ENCODE measurements at places on chromosomes 13 and 19. TPM values are rescaled to one million over a fixed set of nuclear protein-coding genes. Genes with fewer than 3 reads are reported as not detected.
A peak's percentile ranks its signal among the peaks of the same experiment; 100 is the strongest.

DNA sequence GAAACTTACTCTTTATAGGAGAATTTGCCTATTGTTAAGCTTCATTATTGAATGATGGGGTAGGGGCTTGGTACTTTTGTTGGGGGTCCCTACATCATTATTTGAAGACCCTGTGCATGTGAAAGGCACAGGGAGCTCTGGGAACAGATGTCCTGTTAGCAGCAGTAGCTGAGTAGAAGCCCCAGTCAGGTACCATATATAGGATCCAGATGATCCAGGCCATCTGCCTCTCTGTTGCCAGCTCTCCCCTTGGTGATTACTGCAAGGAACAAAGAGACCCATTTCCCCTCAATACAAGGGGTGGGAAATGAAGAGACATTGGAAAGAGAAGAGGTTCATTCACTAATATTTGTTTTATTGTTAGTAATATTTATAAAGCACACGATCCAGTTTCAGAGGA is 4.4 kb upstream of the MTMR6 start:
- H3K4me1 ChIP-seq = peaks cover 4% of the 10 kb centered on the region
- no peak overlapping the region for H3K4me3 ChIP-seq
- no peak overlapping the region for H3K27ac ChIP-seq
- no peak for DNase-seq
- H3K36me3 ChIP-seq = no peaks in the 10 kb centered on the region

- H3K27me3 ChIP-seq = no peaks in the 10 kb centered on the region
- H3K4me1 ChIP-seq = no peaks in the 10 kb centered on the region
- no peak overlapping the region for H3K4me3 ChIP-seq
- no peak for DNase-seq
Observed at GRCh38 chr19:9043524-9043923, 33.3 kb upstream of the MUC16 start.

DNA sequence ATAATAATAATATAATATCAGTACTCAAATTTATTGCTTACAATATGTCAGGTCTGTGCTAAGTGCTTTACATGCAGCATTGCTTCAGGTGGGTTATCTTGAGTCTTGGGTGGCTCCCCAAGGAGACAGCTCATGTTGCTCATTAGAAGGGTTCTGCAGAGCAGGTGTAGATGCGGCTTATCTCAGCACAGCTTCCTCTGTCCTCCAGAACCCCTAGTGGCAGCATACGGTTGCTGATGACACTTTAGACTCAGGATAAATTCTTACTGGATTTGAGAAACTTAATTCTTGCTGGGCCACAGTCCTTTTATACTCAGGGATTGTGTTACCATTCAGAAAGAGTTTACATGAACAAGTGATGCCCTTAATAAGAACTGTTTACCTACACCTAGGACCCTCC is 8.9 kb downstream of the COG3 start:
- no peaks in the 10 kb centered on the region for H3K27me3 ChIP-seq
- H3K4me3 ChIP-seq = no peak overlapping the region
- no peaks in the 10 kb centered on the region for H3K4me1 ChIP-seq

GRCh38 chr13:24093047-24093446 is 67.5 kb upstream of the SPATA13 start:
- H3K36me3 ChIP-seq = no peaks in the 10 kb centered on the region
- H3K27me3 ChIP-seq = no peaks in the 10 kb centered on the region
- no peaks in the 10 kb centered on the region for H3K4me1 ChIP-seq
- no peak overlapping the region for H3K4me3 ChIP-seq
- H3K27ac ChIP-seq = no peak overlapping the region

DNA sequence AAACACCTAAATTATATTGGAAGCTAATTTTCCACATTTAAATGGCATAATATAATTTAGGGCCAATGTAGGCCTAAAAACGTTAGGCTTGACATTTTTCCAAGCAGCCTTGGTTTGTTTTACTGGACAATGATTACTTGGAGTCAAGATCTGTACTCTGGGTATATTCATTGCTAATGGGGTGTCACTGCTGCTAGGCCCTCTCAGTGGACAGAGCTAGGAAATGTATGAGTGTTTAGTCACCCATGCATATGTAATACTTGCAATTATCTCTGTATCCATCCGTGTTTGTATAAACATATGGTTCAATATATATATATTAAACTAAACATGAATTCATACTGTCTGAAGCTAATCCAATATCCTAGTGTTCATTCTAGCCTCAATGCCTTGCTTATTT is 598.1 kb downstream of the DCT start:
- no peaks in the 10 kb centered on the region for H3K36me3 ChIP-seq
- no peak for DNase-seq
- H3K4me3 ChIP-seq = no peak overlapping the region
- H3K27ac ChIP-seq = no peak overlapping the region
- H3K27me3 ChIP-seq = no peaks in the 10 kb centered on the region

GRCh38 chr19:33358408-33358807 is 15.1 kb upstream of the CEBPG start:
- no peak overlapping the region for H3K4me3 ChIP-seq
- H3K27me3 ChIP-seq = no peaks in the 10 kb centered on the region
- H3K27ac ChIP-seq = peak overlapping the region; percentile 36
- no peaks in the 10 kb centered on the region for H3K36me3 ChIP-seq

DNA sequence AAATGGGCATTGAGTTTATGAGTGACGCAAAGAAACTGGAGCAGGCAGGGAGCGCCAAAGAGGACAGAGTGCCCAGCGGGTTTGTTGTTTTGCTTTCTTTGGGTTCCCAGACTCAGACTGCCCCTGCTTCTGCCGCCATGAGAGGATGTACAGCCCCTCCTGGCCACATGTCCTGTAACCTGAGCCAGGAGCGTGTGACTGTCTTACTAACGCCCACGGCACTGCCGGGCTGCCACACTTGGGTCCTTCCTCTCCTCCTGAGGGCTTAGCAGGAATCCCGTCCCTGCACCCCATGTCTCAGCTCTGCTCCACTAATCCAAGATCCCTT is 80.5 kb downstream of the GPR12 start:
- H3K36me3 ChIP-seq = no peaks in the 10 kb centered on the region
- H3K27me3 ChIP-seq = no peaks in the 10 kb centered on the region
- peaks cover 12% of the 10 kb centered on the region for H3K4me1 ChIP-seq
- H3K4me3 ChIP-seq = peak overlapping the region; percentile 31

DNA sequence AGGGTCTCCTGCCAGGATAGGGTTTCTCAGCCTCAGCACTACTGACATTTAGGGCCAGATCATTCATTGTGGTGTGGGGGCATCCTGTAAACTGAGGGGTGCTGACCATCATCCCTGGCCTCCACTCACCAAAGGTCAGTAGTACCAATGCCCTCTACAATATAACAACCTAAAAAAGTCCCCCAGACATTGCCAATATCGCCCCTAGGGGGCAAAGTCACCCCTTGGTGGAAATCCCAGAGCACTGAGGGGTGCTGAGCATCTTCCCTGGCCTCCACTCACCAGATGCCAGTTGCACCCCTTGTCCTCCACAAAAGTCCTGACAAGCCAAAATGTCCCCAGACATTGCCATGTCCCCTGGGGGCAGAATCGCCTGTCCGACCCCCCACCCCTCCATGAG is 21.6 kb downstream of the CPAMD8 start:
- no peaks in the 10 kb centered on the region for H3K36me3 ChIP-seq
- no peak for DNase-seq
- H3K27ac ChIP-seq = no peak overlapping the region
- no peaks in the 10 kb centered on the region for H3K4me1 ChIP-seq

- no peak overlapping the region for H3K27ac ChIP-seq
- peaks cover 6% of the 10 kb centered on the region for H3K27me3 ChIP-seq
- DNase-seq = no peak
- no peak overlapping the region for H3K4me3 ChIP-seq
- no peaks in the 10 kb centered on the region for H3K36me3 ChIP-seq
Observed at GRCh38 chr19:50324331-50324730, 4.8 kb downstream of the KCNC3 start.

- no peak for DNase-seq
- no peaks in the 10 kb centered on the region for H3K36me3 ChIP-seq
- H3K4me3 ChIP-seq = no peak overlapping the region
- H3K27ac ChIP-seq = no peak overlapping the region
Observed at GRCh38 chr19:36265856-36266374, 51.0 kb downstream of the ZNF146 start.

DNA sequence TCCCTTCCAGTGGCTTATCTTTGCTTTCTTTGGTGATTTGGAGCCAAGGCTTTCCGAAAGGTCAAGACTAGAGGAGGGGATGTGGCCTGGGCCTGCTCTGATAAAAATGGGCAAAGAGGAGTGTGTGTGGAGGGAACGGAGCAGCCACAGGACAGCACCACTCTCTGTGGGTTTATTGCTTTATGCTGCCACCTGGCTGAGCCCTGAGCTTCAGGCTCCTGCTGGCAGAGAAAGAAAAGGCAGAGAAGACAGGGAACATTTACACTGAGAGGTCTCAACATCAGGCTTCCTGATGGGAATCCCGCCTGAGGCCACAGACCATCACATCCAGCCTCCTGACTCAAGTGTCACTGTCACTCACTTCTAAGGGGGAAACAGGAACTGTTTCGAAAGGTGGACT is 9.2 kb upstream of the GSX1 start:
- H3K4me3 ChIP-seq = no peak overlapping the region
- H3K36me3 ChIP-seq = no peaks in the 10 kb centered on the region
- H3K4me1 ChIP-seq = no peaks in the 10 kb centered on the region
- H3K27me3 ChIP-seq = no peaks in the 10 kb centered on the region
- no peak overlapping the region for H3K27ac ChIP-seq

- no peak for DNase-seq
- H3K27ac ChIP-seq = no peak overlapping the region
- no peaks in the 10 kb centered on the region for H3K27me3 ChIP-seq
- H3K4me3 ChIP-seq = no peak overlapping the region
Observed at GRCh38 chr13:60135344-60135743, 28.4 kb downstream of the DIAPH3 start.

GRCh38 chr19:42512743-42513304 is 15.5 kb downstream of the CEACAM1 start:
- no peak for DNase-seq
- H3K27ac ChIP-seq = no peak overlapping the region
- H3K4me3 ChIP-seq = no peak overlapping the region
- no peaks in the 10 kb centered on the region for H3K27me3 ChIP-seq

OCEL1 gene
- total RNA-seq = 13.3 TPM

GRCh38 chr13:28958018-28958417 is 137.9 kb downstream of the MTUS2 start:
- peaks cover 7% of the 10 kb centered on the region for H3K4me1 ChIP-seq
- no peak overlapping the region for H3K27ac ChIP-seq
- DNase-seq = no peak
- H3K4me3 ChIP-seq = no peak overlapping the region
- H3K27me3 ChIP-seq = no peaks in the 10 kb centered on the region

GZMM gene
- total RNA-seq = not detected

CD177 gene
- total RNA-seq = 3.5 TPM

- H3K4me3 ChIP-seq = no peak overlapping the region
- H3K36me3 ChIP-seq = no peaks in the 10 kb centered on the region
- H3K27me3 ChIP-seq = no peaks in the 10 kb centered on the region
- no peak for DNase-seq
- no peak overlapping the region for H3K27ac ChIP-seq
Observed at GRCh38 chr13:37102896-37103295, 2.6 kb downstream of the CSNK1A1L start.

DNA sequence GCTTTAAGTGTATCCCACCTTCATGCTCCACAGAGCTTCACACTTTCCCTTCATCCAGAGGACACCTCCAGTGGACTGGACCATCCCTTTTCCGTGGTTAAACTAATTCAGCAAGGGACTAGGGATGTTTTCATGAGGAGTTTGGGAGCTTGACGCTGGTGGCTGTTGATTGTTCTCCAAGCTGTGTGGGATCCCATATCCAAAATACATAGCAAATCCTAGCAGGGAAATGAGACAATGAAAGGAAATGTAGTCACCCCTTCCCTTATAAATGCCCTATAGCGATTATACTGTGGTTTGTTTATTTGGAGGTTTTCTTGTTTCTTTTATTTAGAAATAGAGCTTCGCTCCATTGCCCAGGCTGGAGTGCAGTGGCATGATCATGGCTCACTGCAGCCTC is 31.6 kb upstream of the DPRX start:
- no peaks in the 10 kb centered on the region for H3K4me1 ChIP-seq
- H3K27ac ChIP-seq = no peak overlapping the region
- DNase-seq = no peak
- H3K27me3 ChIP-seq = no peaks in the 10 kb centered on the region

DNA sequence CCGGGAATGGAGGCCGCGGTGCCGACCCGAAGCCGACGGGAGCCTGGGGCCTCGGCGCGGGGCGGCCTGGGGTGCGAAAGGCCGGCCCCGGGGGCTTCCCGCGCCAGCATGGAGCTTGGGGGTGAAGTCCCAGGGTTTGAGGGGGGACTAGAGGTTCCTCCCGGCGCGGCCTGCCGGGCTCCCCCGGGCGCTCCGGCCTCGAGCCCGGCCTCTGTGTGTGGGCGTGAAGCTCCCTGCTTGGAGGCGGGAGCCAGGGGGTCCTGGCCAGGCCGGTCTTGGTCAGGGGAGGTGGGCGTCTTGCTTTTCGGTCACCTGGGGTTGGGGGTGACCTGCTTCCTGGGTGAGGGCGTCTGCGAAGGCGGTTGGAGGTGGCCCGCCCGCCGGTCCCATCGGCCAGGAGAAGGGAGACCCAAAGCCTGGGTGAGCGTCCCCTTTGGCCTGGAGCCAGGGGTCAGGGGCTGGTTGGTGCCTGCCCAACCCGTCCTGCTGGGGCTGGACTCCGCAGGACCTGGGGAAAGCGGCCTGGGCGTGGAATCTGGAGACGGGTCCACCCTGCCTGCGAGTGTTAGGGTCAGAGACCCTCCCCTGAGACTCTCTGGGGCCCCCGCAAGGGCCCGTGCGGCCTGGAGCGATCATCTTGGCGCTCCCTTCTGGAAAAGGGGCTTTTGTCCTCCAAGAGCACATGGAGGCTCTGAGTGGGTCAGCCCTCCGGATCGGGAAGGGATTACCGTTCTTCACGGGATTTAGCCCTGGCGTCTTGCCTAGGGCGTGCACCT is 535 bp downstream of the BSG start:
- DNase-seq = no peak
- H3K4me3 ChIP-seq = peak overlapping the region; percentile 96
- no peaks in the 10 kb centered on the region for H3K36me3 ChIP-seq
- H3K4me1 ChIP-seq = peaks cover 26% of the 10 kb centered on the region
- H3K27me3 ChIP-seq = no peaks in the 10 kb centered on the region

GRCh38 chr19:18340190-18340989 is at the start of gene PGPEP1:
PGPEP1 (plus strand) TSS chr19:18340598; CDS start chr19:18340682, 84 bp downstream.
- no peaks in the 10 kb centered on the region for H3K36me3 ChIP-seq
- H3K4me1 ChIP-seq = peaks cover 10% of the 10 kb centered on the region
- peak within 1 kb of the TSS; percentile 87 for H3K4me3 ChIP-seq
- DNase-seq = no peak

GRCh38 chr13:101757446-101758039 is 305.1 kb downstream of the ITGBL1 start:
- no peaks in the 10 kb centered on the region for H3K36me3 ChIP-seq
- H3K27me3 ChIP-seq = no peaks in the 10 kb centered on the region
- H3K27ac ChIP-seq = no peak overlapping the region
- DNase-seq = no peak

- H3K27ac ChIP-seq = no peak overlapping the region
- H3K27me3 ChIP-seq = no peaks in the 10 kb centered on the region
- no peaks in the 10 kb centered on the region for H3K4me1 ChIP-seq
- DNase-seq = no peak
- no peaks in the 10 kb centered on the region for H3K36me3 ChIP-seq
- H3K4me3 ChIP-seq = no peak overlapping the region
Observed at GRCh38 chr13:80931118-80931517, 590.2 kb upstream of the SPRY2 start.
